ENCODE measurements at places on chromosomes 1 and 21. TPM values are rescaled to one million over a fixed set of nuclear protein-coding genes. Genes with fewer than 3 reads are reported as not detected.

DNA sequence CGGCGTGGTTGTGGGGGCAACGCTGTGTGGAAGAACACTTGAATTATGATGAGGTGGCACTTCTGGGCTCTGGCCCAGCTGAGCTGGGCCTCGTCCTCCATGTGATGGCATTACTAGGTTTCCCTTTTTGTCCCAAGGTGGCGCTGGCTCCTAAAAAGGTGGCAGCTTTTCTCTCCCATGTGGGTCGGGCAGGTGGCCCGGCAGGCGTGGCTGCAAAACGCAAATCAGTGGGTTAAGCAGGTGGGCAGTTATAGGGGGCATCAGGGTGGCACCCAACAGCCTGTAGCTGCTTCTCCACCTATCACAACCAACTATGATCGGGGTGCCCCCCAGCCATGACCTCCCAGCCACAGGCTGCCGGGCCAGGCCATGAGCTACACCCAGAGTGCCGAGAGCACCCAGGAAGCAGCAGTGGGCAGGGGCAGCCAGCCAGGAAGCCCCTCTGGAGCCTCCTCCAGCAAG, 59.6 kb downstream of the KCNAB2 start:
- no peak for DNase-seq

DNA sequence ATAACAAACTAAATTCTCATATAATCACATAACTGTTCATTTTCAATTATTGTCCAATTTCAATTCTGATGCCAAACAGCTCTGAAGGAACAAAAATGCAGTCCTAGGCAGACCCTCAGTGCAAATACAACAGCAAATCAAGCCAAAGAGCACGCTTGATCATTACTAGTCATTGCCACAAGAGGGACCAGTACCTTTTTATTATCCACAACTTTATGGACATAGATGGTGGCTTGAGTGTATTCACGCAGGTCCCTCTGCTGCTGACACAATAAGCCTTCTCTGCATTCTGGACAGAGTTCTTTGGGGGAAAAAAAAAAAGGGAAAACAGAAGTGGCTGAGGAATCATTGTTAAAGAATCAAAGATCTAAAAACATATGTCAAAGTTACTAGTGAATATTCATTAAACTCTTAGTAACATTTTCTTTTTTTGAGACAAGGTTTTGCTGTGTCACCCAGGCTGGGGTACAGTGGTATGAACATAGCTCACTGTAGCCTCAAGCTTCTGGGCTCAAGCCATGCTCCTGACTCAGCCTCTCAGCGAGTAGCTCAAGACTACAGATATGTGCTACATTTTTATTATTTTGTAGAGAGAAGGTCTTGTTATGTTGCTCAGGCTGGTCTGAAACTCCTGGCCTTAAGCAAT, 34.3 kb upstream of the RAP1GAP start:
- DNase-seq, result no peak

GRCh38 chr1:1994536-1994935, 9.1 kb downstream of the CFAP74 start:
- DNase-seq, result no peak

- DNase-seq, result no peak
Observed at GRCh38 chr1:182707122-182707521, 22.7 kb upstream of the RGS8 start.

DNA sequence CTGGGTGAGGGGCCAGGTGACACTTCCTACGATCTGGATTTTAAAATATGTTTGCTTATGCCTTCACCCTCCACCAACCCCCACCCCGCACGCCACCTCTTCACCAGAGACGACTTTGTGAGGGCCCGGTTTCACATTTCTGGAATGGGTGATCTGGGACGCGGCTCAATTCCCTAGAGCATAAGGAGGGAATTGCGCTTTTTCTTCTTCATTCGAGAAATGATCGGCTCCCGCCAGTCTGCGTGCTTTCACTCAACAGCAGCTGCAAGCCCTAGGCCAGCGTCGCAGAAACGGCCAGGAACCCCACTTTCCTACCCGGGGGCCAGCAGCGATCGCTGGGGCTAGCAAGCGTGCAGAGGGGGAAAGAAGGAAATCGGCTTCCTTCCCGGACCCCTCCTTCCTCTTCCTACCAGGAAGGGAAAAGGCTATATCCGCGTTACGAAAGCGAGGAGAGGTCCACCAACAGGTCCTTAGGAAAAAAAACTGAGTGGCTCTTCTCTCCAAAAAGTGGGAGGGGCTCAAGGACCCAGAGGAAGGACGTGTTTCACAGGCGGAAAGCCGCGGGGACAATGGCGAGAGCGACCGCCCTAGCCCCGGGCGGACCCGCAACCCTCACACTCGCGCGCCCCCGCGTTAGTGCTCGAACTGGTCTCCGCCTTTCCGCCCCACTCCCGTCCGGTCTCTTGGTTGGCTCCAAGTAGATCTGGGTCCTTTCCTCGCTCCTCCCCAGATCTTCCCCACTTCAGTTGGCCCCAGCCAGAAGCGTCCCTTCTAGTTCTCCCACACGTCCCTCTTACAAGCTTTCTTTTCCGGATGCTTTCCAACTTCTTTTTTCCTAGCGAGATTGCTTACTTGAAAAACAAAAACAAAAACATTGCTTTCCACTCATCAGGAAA, 1.1 kb upstream of the ADAMTS1 start:
- DNase-seq, result peak; percentile 55

- no peak for DNase-seq
Observed at GRCh38 chr1:116811321-116811720, 57.1 kb downstream of the CD2 start.

The TGFBR3 gene
- total RNA-seq, result 12.3 TPM

The NR0B2 gene
- 15.7 TPM for total RNA-seq

DNA sequence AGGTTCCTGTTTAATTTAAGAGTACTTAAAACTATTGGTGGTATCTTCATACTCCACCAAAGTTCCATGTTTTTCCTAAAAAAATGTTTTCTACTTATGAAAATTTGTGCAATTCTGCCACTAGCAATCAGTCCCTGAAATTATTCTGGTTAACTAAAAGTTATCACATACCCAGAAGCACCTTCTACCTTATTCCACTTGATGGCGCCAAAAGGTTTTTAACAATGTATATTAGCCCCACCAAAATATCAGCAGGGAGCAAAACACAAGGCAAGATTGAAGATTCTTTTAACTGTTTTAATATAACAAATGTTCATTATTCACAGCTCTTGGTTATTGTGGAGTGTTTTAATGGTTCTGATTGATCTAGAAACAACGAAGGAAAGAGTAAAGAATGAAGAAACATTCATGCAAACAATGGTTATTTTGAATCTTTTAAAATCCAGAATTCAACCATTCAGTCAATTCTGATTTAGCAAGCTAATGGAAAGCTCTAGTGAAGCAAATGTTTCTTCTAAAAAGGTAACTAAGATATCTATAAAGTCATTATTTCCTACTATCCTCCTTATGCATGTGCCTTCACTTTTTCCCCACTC, 67.2 kb downstream of the TTLL7 start:
- DNase-seq, result no peak
